ENCODE measurements at places on chromosomes 13 and 19. TPM values are rescaled to one million over a fixed set of nuclear protein-coding genes. Genes with fewer than 3 reads are reported as not detected.

POLRMT gene
- total RNA-seq, result 67.9 TPM

ZNF836 gene
- total RNA-seq, result 12.6 TPM

AMER2 gene
- total RNA-seq, result not detected

STK24 gene
- 118 TPM for total RNA-seq

ATP8A2 gene
- total RNA-seq, result 0.94 TPM

VRK3 gene
- 38.0 TPM for total RNA-seq

PTH2 gene
- not detected for total RNA-seq

IGFL1 gene
- total RNA-seq, result not detected

KIR2DL4 gene
- not detected for total RNA-seq

ZNF627 gene
- total RNA-seq, result 6.1 TPM

NLRP4 gene
- not detected for total RNA-seq

DNA sequence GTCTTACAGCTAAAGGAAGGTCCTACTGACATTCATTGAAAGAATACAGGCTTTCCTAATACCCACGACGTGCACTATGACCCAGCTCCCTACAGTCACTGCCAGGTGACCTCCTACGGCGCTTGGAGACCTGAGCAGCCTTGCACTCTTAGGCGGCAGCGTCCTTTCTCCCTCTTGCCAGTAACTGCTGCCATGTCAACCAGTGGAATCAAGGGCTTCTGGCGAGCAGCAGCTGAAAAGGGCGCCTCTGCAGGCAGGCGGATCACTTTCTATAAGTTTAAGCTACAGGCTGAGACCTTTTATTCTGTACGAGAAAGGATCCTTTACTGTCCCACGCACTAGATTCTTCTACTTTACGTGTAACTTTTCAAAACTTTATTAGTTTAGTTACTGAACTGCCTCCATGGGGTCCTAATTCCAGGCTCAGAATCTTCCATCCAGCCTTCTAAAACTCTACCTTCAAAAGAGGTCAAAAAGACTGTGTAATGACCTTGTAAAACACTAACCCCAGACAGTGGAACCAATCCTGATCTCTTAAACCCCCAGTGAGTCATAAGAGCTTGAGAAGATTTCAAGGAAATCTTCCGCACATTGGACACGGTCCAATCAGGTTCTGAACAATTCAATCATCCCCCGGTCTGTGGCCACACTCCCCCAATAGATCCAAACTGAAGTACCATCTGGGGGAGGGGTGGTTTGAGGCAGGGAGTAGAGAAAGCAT lies 1.9 kb downstream of the KCTD12 start:
- DNase-seq, result peak; percentile 24

GRCh38 chr13:82292334-82292733 lies 1589.9 kb downstream of the SLITRK1 start:
- DNase-seq, result no peak

DNA sequence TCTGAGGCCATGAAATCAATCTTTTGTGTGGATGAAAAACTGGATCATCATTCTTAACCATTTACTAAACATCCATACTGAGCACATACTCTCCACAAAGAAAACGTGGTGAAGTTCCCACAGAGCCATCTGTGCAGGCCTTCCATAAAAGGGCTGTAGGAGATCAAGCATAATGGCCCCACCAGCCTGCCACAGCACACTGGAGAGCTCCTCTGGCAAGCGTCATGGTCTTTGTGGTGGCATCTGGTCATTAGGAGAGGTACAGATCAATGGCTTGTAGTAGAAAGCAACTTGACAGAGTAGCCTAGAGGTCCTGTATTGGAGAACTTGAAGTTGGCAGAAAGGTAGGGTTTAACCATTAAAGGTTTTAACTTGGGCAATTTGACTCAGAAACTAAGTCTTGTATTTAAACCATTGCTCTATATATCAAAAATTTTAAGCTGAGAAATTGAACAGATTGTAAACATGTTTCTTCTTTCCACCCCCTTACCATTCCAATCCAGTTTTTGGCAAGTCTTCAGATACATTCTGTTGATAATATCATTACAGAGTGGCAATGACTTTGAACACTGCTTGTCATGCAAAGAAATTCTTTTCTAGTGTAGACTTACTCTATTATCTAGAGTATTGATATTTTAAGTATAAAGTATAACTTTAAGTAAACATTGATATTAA lies 128.3 kb downstream of the LMO7 start:
- DNase-seq, result no peak

DNA sequence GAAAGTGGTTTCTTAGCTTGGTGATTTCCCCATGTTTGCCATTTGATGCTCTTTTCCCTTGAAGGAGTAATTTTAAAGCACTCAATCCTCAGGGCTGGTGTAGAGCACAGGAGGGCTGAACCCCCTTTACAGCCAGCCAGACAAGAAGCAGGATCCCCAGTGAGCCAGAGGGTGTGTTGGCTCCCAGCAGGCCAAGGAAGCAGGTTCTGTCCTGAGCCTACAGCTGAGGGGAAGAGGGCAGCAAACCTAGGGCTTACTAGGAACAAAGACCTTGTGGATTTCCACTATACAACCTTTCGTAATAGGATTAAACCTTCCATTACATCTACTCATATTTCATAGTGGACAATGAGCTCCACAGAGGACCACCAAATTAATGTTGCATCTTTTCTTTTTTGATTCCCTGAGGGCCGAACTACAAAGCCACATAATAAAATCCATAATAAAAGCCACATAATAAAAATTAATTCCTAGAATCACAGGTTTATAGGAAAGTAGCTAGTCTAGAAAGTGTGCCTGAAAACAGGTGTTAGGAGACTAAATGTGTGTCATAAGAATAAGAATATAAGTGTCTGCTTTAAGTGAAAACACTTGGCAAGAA lies 300.2 kb downstream of the DCLK1 start:
- no peak for DNase-seq

DNA sequence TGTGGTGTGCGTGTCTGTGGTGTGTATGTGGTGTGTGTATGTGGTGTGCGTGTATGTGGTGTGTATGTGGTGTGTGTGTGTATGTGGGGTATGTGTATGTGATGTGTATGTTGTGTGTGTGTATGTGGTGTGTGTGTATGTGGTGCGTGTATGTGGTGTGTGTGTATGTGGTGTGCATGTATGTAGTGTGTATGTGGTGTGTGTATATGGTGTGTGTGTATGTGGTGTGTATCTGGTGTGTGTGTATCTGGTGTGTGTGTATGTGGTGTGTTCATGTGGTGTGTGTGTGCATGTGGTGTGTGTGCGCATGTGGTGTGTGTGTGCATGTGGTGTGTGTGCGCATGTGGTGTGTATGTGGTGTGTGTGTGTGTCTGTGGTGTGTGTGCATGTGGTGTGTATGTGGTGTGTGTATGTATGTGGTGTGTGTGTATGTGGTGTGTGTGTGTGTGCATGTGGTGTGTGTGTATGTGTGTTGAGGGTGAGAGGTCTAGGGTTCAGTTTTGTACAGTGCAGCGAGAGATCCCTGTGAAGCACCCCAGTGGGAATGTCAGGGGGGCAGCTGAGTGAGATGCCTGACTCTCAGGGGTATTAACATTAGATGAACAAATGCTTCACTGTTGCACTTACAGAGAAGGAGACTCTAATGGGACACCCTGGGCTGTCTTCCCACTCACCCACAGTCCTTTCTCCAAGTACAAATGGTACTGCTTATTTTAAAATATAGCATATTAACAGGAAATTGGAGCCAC lies 61.3 kb upstream of the MEDAG start:
- DNase-seq, result no peak

DNA sequence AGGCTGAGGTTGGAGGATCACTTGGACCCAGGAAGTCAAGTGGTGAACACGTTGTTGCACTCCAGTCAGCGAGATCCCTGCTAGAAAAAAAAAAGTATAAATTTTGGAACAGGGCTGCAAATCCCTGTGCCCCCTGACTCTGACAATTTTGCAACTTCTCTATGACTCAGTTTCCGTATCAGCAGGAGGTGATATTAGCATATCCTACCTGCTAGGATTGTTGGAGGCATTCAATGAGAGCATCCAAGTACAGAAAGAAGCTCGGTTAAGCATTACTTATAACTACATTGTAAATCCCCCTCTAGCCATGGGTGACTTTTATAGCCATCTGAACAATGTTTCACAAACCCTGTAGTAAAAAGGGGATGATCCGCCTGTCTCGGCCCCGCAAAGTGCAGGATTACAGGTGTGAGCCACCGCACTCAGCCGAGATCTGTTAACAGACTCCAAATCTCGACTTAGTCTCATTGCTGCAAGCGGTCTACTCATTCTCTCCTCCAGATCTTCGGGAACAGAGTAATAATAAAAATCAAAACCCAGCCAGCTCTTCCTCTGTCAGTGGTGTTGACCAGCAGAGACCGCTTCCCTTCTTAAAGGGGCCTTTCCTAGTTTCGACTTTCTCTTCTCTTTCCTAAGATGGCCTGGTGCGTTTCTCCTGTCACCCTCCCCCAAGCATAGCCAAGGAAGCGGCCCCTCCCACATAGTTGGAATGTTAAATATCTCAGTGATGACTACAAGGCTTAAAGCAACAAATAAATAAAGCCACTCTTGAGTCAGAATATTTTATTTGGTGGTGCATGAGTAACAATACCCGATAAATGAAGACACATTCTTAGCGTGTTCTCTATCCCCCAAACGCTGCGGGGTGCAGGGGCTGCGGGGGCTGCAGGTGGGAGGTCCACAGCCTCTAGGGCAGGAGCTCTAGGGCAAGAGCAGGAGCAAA lies 10.3 kb upstream of the BICRA start:
- no peak for DNase-seq

DNA sequence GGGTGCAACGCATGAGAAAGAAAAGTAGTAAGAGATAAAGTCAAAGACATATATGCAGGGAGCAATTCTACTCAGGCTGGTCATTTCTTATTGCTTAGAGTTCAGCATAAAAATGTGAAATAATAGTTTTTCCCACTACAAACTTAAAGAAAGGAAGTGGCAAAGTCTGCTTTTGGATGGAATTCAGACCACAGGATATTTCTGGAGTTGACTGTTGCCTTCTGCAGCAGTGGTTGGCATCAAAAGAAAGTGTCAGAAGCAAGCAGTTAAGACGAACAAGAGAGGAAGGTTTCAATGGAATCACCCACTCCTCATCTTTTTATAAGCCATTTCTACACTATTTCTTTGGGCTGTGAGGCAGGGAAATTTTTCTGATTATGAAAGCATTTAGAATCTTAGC lies 36.2 kb upstream of the TRPC4 start:
- no peak for DNase-seq

GRCh38 chr13:99982731-99983498 lies 1.3 kb downstream of the ZIC2 start:
- DNase-seq, result no peak

DNA sequence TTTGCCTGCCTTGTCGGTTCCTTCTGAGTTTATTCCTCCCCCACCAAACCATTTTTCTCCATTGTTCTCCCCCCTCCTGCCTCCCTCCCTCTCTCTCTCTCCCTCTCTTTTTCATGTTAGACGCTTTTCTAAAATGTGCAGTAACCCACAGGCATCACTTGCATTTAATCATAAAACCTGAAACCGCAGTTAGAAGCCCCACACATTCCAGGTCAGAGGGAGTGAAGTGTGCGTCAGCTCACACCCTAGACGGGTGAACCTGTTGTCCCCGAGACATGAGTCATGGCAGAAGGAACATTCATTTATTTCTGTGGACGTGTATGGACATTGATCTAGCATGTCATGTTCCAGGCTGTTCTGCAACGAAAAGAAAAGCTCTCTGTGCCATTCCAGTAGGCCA lies 19.9 kb downstream of the ONECUT3 start:
- no peak for DNase-seq

DNA sequence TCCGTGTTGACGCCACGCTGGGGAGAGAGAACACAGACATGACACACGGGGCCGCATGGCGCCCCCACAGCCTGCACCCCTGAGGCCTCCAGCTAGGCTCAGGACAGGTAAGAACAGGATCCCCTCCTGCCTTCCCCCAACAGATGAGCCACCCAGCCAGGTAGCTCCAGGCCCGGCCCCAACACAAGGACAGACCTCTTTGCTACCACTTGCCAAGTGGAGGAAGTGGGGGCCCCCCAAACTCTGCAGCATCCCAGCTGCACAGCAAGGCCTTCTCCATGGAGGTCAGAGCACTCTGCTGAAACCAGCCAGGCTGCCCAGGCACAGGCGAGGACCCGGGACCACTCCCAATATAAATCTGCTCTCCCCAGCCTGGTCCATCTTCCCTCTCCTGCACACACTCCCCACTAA lies 31.5 kb downstream of the PEPD start:
- DNase-seq, result no peak

- no peak for DNase-seq
These were observed 118.3 kb upstream of the GJB6 start for GRCh38 chr13:20350382-20350763.

DNA sequence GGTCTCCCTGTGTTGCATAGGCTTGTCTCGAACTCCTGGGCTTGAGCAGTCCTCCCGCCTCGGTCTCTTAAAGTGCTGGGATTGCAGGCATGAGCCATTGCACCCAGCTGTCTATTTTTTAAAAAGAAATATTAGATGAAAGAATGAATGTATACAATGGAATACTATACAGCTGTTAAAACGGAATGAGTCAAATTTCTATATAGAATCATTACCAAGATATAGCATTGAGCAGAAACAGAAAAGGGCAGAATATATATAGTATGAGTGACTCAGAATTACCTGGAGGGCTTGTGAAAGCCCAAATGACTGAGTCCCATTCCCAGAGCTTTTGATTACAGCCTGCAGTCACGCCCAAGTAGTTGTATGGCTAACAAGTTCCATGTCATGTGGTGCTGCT lies 4.4 kb downstream of the DACT3 start:
- no peak for DNase-seq

DNA sequence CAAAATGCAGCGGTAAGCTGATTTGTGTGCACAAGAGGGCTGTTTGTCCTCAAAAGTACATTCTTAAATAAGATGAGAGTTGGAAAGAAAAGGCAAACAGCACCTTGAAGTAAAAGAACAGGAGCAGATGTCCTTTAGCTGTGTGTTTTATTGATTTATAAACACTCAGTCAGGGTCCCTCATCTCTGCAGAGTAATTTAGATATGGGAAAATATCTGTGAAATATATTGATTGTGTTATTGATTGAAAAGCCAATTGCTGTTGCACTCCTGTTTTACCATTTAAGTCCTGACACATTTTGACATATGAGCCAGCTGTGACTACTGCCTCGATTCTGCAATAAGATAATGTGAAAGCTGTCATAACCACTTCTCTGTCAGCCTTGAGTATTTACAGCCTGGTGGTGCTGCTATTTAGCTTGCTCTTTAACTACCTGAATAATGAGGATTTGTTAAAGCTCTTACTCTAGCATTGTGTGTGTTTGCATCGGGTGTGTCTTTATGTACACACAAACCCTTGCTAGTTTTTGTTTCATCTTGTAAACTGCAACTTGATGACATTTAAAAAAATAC lies 550.1 kb downstream of the DACH1 start:
- no peak for DNase-seq

GRCh38 chr13:110923777-110924638 lies 9.1 kb upstream of the ANKRD10 start:
- no peak for DNase-seq

- DNase-seq, result no peak
These were observed 1.1 kb downstream of the CLN5 start for GRCh38 chr13:76993021-76993420.
